ENCODE measurements at places on chromosomes 13 and 19.
A peak's percentile ranks its signal among the peaks of the same experiment; 100 is the strongest.

GRCh38 chr19:1629256-1629808 is 23.1 kb downstream of the TCF3 start:
- no peak for DNase-seq

GRCh38 chr19:35105411-35106290 is 10.0 kb upstream of the FXYD3 start:
- DNase-seq: no peak

DNA sequence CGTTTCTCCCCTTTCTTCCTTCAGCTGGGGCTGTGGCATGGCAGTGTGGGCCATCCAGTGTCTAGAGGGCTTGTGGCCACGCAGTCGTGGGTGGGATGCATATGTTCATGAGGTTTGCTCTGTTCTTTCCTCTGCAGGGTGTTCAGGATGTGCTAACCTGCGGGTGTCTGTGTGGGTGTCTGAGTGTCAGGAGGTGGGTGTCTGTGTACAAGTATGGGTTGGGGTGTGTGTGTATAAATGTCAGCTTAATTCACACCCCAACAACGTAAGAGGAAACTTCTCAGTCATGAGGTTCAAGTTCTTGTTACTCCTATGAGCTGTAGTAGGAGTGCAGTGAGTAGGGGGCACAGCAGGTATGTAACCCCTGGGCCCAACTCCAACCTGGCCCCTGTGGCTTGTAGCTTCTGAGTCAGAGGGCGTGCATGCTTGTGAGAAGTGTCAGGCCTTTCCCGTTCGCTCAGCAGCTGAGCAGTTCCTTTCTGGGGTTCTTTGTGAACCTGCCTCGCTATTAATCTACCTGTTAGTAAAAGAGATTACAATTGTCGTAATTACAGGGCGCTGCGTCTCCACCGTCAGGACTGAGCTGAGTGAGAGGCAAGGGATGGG is 49.1 kb downstream of the NFIX start:
- no peak for DNase-seq

GRCh38 chr19:38211766-38212165 is 12.3 kb downstream of the DPF1 start:
- DNase-seq: no peak

DNA sequence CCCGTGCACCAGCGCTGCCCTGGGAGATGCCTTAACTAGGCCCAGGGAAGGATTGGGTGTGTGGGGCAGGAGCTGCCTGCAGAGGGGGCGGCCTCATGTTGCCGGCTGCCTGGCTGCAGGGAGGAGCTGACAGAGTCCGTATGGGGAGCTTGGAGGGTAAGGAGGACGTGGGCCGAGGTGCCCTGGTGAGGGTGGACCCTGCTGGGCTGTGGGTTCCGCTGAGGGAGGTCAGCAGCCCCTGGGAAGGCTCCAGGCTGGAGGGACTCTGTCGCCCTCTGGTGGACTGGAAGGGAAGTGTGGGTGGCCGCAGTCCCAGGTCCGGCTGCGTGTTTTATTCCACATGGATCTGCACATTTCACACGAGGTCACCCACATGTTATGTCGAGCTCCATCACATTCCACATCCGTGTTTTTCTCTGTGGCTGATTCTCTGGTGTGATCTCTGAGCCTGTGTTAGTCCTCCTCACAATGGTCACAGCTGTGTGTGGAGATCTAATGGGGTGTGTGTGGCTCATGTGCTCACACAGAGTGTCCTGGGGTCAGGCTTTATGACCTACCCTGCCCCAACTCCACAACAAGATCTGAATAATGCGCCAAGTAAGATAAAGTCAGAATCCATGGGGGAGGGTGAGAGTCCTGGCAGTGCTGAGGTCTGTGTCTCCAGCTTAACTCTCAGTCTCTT is 1.8 kb upstream of the CEACAM8 start:
- peak; percentile 23 for DNase-seq

GRCh38 chr19:18603255-18603957 is 3.2 kb downstream of the CRLF1 start:
- no peak for DNase-seq

DNA sequence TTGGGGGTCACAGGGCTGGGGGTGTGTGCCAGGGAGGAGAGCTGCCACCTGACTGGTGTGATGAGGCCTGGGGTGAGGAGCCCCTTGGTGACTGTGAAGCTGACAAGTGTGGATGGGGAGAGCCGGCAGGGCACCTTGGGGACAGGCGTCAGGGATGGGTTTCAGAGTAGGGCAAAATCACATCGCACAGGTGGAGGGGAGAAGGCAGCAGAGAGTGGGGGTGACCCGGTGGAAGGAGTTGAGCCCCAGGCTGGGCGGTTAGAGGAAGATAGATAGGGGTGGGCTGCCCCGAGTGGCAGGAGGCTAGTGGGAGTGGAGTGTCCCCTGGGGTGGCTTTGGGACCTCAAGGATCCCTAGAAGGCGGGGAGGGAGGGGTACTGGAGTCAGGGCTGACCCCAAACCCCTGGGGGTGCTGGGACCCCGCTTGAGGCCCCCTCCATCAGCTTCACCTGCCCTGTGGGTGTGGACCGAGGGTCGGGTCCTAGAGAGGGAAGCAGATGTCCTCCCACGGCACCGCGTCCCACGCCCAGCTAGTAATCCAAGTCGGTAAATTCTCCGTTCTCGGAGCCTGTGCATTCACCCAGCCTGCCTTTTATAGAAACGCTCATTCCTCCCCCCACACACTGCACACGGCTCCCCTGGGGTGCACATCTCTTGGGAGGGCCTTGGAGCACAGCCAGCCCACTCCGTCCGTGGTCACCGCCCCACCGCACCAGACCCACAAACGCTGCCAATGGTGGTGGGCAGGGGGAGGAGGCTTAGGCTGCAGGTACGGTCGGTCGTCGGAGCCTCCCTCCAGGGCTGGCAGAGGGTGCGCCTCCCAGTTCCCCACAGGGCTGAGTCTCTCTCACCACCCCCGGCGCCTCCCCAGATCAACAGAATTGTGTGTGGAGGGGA is 2.4 kb downstream of the CTXN1 start:
- no peak for DNase-seq

DNA sequence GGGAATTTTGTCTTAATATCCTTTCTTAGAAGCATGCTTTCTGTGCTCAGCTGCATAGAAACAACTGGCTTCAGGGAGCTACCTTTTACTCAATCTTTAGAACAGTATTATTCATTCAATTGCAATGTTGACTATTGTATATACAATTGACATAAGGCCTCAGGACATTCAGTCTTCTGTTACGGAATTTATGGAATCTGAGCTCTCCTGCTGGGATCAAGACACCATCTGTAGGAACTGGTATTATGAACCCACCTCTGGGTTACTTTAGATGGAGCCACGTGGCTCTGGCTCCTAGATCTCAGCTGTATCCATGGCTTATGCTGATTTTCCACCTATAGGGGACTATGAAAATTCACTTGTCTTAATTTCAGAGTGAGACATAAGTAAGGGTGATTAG is 716.2 kb upstream of the GPC6 start:
- DNase-seq: no peak

DNA sequence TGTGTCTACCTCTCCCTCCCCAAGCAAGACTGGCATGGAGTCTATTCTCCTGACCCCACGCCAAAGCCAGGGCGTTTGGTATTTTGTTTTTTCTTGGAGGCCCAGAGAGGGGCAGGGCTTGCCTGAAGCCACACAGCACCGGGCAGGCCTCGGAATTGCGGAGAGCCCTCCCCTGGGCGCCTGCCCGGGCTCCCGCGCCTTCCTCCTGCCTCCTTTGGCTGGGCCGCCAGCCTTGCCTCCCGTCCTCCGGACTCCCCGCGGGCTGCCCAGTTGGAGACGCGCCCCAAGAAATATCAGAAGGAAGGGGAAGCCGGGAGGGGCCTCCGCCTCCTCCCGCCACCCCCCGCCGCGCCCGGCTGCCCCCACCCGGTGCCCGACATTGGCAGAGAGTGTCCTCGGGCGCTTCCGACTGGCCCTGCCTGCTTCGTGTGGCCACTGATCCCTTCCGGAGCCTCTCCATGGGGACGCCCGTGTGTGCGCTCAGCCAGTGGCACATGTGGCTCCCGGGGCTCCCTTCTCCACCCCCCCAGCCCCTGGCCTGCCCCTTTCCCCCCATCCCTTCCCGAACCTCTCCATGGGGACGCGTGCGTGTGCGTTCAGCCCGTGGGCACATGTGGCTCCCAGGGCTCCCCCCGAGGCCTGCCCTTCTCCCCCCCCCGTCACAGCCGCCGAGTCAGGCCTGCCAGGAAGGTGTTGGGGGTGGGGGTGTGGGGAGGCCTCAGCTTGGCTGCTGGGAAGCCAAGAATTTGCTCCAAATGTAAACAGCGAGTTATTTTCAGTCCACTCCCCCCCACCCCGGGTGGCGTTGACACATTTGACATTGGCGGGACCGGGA is 37.3 kb downstream of the NFIC start:
- peak; percentile 87 for DNase-seq

DNA sequence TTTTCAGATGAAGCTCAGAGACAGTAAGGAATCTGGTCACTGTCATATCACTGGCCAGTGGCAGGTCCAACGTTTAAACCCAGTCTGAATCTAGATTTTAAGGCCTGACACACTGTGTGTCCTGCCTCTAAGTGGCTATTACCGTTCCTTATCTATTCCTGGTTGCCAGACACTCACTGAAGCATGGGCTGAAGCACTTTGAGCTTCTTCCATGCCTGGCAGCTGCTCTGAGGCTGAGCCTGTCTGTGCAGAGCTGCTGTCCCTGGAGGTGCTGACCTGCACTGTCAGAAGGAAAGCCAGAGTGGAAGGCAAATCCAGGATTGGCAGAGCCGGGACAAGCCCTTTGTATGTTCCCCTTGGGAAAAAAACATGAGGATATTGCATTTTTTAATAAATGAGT is 109.2 kb upstream of the SLC7A1 start:
- no peak for DNase-seq

GRCh38 chr19:41928221-41928683 is at the start of gene ERFL:
Gene ERFL (minus strand): TSS chr19:41928449. CDS start chr19:41912919, 15,530 bp downstream.
- no peak for DNase-seq

- no peak for DNase-seq
These were observed 404.2 kb downstream of the KCNRG start for GRCh38 chr13:50419331-50419865.

- DNase-seq: no peak
These were observed 3.9 kb downstream of the RAB3D start for GRCh38 chr19:11335449-11336146.

DNA sequence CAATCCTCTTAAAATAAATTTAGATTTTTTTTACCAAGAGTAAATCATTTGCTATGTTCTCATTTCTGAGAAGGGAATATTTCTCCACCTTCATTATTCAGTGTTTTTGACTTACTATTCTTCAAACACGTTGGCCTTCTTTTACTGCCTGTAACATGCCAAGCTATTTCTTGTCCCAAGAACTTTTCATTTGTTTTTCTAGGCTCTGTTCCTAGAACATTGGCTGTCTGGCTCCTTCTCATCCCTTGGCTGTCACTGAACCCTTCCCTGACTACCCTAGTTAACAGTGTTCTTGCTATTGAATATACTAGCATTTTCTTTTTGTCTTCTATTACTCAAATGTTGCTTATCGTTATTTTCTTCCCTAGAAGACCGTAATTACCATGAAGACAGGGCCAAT is 248.1 kb downstream of the ITGBL1 start:
- DNase-seq: no peak

DNA sequence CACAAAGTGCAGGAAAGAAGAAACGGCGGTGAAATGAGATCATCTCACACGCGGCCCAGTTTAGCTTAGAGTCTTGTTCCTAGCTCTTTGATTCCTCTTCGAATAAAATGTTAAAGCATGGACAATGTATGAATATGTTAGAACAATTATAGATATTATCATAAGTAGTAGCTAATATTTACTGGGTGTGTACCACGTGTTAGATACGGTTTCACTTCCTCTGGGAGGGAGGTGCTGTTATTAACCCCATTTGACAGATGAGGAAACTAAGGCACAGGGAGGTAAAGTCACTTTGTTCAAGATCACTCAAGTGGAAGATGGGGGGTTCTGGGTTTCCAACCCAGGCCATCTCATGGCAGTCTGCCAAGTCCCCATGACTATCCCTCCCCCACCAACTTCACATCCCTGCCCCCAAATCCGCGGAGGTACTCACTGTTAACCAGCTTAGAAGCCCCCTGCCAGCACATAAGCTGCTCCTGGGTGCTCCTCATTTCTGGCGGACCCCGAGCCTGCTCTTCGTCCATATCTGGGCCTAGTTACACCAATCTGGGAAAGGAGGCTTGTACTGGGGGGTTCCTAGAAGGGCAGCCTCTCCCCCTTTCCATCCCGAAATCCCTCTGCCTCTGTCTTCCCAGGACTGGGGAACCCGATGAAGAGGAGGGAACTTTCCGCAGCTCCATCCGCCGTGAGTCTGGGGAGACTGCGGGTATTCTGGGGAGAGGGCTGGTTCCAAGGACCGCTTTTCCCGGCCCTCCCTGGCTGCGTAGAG is 1.0 kb upstream of the FXYD7 start:
- DNase-seq: no peak

DNA sequence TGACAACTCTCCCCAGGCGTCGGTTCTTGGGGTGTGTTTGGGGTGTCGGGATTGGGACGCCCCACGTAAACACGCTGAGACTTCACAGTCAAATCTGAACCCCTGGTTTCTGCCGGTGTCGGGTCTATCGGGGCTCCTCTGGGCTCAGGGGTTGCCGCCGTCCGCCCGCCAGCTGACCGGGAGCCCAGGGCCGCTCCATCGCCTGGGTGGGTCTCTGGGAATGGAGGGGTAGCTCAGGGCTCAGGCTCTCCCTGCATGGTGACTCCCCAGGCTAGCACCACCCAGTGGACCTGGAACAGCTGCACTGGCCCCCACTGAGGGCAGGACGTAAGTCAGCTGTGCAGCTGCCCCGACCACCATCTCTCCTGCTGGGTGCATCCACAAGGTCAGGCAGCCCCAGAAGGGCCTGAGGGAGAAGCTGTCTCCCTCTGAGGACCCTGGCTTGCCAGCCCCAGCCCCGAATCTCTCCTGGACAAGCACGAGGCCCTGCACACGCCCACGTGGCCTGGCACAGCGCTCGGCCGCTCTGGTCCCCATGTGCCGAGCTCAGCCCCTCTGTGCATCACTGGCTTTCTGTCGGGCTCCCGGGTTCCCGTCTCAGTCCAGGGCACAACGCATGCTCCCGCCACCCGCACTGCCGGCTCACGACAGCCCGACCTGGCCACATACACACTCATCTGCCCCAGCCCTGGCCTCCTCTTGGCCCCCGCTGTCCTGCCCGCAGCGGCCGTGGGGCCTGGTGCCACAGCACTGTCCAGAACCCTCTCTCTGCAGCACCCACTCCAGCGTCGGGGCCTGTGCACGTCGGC is 6.1 kb downstream of the RNF126 start:
- no peak for DNase-seq

- no peak for DNase-seq
These were observed 556.7 kb downstream of the PCDH9 start for GRCh38 chr13:66673401-66673800.

DNA sequence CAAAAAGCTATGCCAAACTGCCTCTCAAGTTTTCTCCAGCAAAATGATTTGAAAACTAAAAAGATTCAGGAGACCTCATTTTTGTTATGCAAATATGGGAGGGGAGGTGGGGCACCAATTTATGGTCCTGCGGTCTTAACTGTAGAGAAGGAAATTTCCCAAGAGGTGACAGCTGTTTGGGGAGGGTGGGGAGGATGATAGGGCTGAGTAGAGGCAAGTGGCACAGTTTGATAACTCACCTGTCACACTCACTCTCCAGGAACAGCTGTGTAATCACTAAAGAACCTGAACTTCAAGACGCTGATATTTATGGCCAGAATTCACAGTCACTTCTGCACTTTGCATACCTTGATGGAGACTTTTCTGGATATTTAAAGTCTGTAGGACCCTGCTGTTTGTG is 232.9 kb upstream of the STARD13 start:
- DNase-seq: no peak
